ENCODE measurements at places on chromosomes 2 and 18.

- no peak for DNase-seq
Measured at GRCh38 chr2:136297312-136297711, 179.4 kb upstream of the CXCR4 start.

GRCh38 chr2:171531836-171532450, 9.7 kb downstream of the CYBRD1 start:
- no peak for DNase-seq

DNA sequence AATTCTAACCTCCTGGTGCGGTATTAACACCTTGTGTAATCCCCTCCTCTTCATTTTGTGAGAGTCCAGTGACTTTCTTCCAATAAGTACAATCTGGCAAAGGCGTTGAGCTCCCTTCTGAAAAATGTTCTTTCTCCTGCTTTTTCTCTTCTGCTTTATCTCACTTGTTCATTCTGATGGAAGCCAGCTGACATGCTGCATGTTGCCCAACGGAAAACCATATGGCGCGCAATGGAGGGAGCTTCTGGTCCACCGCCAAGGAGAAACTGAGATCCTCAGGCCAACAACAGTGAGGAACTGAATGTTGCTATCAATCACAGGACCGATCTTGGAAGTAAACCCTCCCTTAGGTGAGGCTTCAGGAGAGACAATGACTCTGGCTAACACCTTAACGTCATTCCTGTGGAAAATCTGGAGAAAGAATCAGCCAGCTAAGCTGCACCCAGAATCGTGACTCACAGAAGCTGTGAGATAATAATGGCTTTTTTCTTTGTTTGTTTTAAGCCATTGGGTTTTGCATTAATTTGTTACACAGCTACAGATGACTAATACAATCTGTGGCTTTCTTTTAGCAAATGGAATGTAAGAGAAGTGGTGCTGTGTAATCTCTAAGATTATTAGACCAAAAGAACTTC, 1323.9 kb upstream of the DDX18 start:
- DNase-seq, result no peak

DNA sequence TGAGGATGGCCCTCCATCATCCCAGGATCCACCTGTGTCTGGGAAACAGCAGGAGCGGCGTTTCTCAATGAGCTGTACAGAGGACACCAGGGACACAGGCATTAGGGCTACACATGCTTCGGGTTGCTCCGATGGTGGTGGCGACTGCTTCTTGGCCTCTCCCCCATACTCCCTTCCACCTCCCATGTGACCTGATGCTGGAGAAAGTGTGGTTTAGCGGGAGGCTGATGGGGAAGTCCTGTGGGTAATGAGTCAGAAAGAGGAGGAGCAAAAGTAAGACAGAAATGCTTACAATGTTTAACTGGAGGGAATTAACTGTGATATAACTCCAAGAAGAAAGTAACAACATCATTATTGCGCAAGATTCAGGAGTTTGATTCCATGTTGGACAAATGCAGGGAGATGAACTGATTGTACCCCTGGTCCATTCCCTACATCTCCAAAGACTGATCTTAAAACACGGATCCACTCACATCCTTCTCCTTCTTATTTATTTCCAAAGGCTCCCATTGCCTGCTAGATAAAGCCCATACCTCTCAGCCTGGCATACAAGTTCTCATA, 186.6 kb downstream of the NRP2 start:
- no peak for DNase-seq

DNA sequence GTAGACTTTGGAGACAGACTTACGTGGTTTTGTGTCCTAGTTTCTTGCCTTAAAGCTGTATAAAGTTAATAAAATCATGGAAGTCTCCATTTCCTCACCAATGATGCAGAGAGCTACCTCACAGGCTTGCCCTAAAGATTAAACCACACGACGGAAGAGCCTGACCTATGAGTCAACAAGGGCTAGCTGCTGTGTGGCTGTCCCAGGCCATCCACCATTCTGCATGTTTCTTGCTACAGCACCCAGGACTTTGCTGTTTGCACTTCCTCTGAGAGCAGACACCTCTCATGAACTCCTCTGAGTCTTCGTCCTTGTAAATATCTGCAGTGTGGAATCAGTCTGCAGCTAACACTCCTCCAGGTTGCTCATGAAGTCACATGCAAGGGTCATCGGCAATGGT, 160.0 kb upstream of the TRIB2 start:
- DNase-seq, result no peak

GRCh38 chr2:60226943-60227342, 326.5 kb downstream of the BCL11A start:
- no peak for DNase-seq

DNA sequence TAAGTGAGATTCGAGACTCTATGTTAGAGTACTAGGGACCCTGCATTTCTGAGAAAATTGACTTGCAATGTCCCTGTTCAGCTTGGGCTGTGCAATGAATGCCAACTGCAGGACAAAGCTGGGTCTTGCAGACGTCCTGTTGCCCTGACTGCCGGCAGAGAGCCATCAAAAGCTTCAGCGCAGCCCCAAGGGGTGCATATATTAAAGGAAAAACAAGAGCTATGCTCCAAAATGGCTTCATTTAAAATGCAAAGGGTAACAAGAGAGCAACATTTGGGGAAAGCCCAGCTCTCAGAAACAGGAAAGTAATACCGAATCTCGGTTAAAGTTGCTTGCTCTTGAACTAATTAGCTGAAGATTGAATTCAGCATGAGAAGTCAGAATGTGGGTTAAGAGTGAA, 110.9 kb upstream of the PNPT1 start:
- no peak for DNase-seq

GRCh38 chr18:69216321-69216720, 184.4 kb upstream of the DOK6 start:
- no peak for DNase-seq

GRCh38 chr2:217185265-217185995, 325.6 kb upstream of the TNP1 start:
- DNase-seq, result no peak

DNA sequence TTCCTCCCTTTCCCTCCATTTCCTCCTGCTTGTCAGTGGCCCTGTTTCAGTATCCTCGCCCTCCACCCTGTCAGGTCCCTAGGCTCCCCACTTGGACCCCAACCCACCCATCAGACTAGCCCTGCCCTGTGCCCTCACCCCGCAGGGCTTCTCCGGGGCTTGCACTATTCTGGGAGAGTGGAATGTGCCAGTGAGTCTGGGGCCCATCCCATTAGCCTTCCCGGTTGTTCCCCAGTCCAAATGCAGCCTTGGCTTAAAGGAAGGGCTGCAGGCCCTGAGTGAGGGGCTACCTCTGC, 45.5 kb downstream of the MYO7B start:
- no peak for DNase-seq

DNA sequence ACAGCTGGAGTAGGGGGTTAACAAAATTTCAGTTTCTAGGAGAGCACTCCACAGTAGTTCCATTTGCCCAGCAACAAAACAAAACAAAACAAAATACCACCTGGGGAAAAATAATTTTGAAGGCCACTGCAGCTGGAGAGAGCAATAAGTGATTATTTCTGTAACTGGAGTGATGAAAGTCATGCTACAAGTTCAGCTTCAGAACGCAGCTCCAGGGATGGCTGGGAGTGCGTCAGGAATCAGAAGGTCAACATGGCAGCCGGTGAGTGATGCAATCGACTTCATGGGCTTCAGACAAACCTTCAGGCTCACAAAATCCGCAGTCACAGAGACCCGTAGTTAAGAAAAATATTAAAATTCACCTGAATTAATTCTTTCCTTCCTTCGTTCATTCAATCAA, 41.0 kb downstream of the ABHD3 start:
- DNase-seq, result no peak

DNA sequence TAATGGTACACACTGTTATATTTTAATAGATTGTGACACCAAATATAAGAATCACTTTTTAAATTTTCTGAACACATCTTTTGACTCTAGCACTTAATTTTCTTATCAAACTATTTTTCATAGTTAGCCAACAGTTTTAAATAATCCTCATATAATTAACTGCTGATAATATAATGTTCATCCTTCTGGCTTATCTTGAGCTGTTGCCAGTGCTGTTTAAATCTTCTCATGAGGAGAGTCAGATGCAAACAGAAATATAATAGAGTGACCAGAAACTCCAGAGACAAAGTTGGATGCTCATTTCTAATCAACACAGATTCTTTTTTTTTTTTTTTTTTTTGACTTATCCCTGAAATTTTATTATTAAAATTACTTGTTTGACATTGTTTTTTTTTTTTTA, 282.6 kb downstream of the SPAG16 start:
- no peak for DNase-seq

DNA sequence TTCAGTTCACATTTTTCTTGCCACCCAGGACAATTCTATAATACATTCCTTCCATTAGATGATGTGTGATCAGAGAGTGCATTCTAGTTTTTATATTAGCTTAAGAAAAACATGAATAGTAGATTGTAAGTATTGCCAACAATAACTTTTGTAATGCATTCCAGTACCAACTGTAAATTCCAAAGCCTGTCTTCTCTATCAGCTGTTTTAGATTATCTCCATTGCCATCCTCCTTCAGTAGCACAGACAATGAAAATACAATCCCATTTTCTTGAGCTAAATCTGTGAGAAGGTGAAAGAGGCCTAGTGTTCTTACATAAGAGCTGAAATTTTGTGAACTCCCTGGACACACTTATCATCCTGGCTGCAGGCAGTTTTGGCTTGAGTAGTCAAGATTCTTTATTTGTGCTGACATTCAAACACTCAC, 103.9 kb downstream of the CCBE1 start:
- no peak for DNase-seq

- no peak for DNase-seq
Measured at GRCh38 chr18:38007676-38008330, 442.2 kb upstream of the CELF4 start.

DNA sequence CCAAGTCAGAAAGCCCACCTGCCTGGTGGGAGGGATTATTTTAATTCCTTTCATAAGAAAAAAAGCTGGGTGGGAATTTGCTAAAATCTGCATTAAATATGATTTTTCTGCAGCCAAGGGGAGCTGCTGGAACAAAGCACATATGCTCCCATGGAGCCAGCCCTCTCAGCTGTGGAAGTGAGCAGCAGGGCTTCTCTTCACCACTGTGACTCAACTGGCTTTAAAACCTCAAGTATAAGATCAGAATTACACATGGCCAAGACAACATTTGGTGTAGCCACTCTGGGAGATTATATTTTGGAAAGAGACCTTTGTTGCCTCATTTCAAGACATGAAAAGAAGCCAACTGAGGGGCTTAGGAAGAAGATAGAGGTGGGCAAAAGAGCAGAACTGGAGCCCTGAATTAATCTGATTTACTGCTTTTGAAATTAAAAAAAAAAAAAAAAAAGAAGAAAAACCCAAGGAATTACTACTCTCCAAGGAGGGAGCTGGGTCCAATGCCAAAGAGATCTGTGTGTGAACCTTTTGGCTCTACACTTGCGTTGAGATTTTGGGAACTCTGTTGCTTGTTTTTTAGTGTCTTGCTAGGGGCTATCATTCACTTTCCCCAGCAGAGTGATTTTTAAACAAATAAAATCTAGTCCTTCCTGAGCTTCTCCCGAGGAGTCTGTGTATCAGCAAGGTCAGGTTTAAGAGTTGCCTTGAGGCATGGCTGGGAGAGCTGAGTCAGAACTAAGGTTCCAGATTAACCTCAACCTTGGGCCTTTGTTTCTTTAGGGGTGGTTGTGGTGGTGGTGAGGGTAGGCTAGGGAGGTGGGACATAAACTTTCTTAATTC, 6.0 kb downstream of the LHCGR start:
- DNase-seq, result no peak

GRCh38 chr18:62637807-62638687, 77.3 kb upstream of the PHLPP1 start:
- no peak for DNase-seq

GRCh38 chr2:101251844-101252407, 760 bp upstream of the CNOT11 start:
- DNase-seq, result peak; percentile 12
